ENCODE measurements at places on chromosomes 4 and X. TPM values are rescaled to one million over a fixed set of nuclear protein-coding genes. Genes with fewer than 3 reads are reported as not detected.

TBC1D1 gene
- 120 TPM for total RNA-seq

MAGEA2B gene
- total RNA-seq = not detected

MAGED4 gene
- 0.76 TPM for total RNA-seq

ARR3 gene
- 3.3 TPM for total RNA-seq

FGFR3 gene
- total RNA-seq = 168 TPM

GAGE2A gene
- total RNA-seq = not detected

CLCN4 gene
- total RNA-seq = 4.3 TPM

GLRA3 gene
- not detected for total RNA-seq

PHEX gene
- total RNA-seq = 20.7 TPM

ERCC6L gene
- total RNA-seq = 5.8 TPM

WDFY3 gene
- total RNA-seq = 139 TPM

ZNF732 gene
- total RNA-seq = not detected

FGFBP1 gene
- 7.9 TPM for total RNA-seq

COX7B2 gene
- total RNA-seq = not detected

RXFP1 gene
- 0.54 TPM for total RNA-seq

SPIN2B gene
- total RNA-seq = not detected

CPE gene
- total RNA-seq = 31.3 TPM

TMEM31 gene
- not detected for total RNA-seq

NOP14 gene
- 17.8 TPM for total RNA-seq

NAP1L3 gene
- 0.57 TPM for total RNA-seq

MAGIX gene
- total RNA-seq = not detected

UGT2B10 gene
- not detected for total RNA-seq

DAPP1 gene
- total RNA-seq = not detected

SUPT20HL1 gene
- total RNA-seq = not detected

DOK7 gene
- total RNA-seq = 5.7 TPM

MAGEA2 gene
- total RNA-seq = not detected

PPARGC1A gene
- total RNA-seq = 106 TPM

GYPB gene
- not detected for total RNA-seq

CRMP1 gene
- 1.5 TPM for total RNA-seq

MGAT4D gene
- total RNA-seq = not detected

CLGN gene
- not detected for total RNA-seq

ADH5 gene
- total RNA-seq = 80.0 TPM

FGF13 gene
- 1.5 TPM for total RNA-seq

DCAF8L2 gene
- not detected for total RNA-seq

MSANTD1 gene
- 1.7 TPM for total RNA-seq

GPR50 gene
- total RNA-seq = not detected

GAGE12H gene
- total RNA-seq = not detected

NEIL3 gene
- total RNA-seq = 0.76 TPM

DCUN1D4 gene
- total RNA-seq = 30.3 TPM

XAGE2 gene
- total RNA-seq = not detected

ADH7 gene
- total RNA-seq = not detected

ELOVL6 gene
- total RNA-seq = 11.7 TPM

USP9X gene
- total RNA-seq = 92.4 TPM

ADH1A gene
- not detected for total RNA-seq
